Forelimb muscle (tissue), 1 donor: ENCODE measurements at places on chromosomes 16 and 17.

- DNase-seq = no peak
Observed at GRCh38 chr17:64146418-64147109, 16.6 kb upstream of the ERN1 start.

- no peak for DNase-seq
Observed at GRCh38 chr17:16973760-16974540, 2.0 kb upstream of the TNFRSF13B start.

GRCh38 chr17:56680676-56681075 is 87.2 kb downstream of the NOG start:
- DNase-seq = no peak

DNA sequence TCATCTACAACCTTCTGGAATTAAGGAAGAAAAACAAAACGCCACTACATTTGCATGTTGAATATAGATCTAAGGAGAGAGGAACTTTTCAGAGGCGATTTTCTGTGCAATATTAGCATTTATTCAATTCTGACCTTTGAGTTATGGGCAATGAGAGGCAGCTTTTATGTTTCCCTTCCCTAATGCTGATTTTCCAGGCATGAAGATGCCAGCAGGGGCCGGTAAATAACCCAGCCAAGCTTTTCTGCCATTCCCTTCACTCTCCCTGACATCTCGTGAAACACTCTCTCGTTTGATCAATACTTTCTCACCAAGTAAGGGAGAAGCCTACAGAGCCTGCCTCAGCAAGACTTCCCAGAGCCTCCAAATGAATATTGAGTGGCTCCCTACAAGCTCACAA is 470.5 kb upstream of the GOT2 start:
- no peak for DNase-seq

- no peak for DNase-seq
Observed at GRCh38 chr17:17612085-17613022, 20.8 kb upstream of the PEMT start.

DNA sequence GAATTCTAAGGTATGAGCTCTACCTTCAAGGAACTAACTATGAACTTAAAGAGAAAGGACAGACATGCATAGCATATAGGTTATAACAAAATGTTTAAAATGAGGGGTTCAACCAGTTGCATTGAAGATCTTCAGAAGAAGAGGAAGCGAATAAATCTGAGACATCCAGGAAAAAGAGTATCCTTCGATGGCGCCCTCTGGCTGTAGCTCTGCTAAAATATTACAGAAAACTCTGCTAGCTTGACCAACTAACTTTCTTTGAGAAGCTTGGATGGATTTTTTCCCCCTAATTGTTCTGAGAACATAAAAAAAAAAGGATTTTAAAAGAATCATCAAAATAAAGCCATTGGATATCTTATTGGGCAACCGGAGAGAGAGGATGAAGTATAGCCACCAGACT is 659.9 kb upstream of the SOX9 start:
- DNase-seq = no peak

GRCh38 chr17:41891135-41892020 is 26.2 kb upstream of the KLHL11 start:
- no peak for DNase-seq

- no peak for DNase-seq
Observed at GRCh38 chr16:29974291-29975133, 844 bp downstream of the TAOK2 start.

DNA sequence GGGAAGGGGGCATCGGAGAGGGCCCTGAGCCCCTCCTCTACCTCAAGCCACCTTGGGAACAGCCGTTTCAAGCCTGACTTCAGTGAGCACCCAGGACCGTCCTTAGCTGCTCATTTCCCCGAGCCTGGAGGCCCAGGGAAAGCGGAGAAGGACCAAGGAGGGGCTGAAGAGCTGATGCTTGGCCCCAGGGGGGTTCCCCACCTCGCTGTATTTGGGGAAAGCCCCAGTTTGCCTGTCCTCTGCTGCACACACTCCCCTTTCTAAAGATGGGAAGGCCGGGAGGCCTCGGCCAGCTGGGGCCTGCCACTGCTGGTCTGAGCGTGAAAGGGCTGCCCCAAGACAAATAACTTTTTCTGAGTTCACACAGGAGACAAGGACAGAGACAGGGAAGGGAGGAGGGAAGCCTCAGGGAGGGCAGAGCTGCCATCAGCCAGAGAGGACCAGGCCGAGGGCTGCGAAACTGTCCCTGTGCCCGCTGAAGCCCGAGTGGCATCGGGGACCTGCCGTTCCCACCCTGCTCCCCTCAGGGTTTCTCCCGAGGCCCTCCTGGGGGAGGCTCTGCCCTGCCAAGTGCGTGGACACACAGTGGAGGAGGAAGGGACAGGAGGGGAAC is 11.6 kb downstream of the ZACN start:
- no peak for DNase-seq

DNA sequence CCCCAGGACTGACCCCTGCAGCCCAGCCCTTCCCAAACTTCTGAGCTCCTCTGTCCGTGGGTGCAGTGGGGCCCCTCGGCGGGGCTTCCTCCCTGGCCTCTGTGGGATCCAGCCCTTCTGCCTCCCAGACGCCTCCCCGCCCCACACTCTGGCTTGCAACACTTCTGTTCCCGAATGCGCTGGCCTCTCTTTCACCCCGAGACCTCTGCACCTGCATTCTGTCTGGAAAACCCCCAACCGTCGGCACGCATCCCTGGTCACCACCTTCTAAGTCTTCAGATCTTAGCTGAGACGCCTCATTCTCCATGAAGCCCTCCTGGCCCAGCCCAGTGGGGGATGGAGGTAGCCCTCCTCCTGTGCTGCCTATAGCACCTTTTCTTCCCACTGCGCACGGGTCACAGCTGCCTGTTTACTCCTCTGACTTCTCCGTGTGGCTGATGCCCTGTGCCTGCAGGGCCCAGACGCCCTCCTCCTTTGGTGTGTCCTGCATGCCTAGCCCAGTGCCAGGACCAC is 26.4 kb downstream of the TMEM235 start:
- DNase-seq = no peak

DNA sequence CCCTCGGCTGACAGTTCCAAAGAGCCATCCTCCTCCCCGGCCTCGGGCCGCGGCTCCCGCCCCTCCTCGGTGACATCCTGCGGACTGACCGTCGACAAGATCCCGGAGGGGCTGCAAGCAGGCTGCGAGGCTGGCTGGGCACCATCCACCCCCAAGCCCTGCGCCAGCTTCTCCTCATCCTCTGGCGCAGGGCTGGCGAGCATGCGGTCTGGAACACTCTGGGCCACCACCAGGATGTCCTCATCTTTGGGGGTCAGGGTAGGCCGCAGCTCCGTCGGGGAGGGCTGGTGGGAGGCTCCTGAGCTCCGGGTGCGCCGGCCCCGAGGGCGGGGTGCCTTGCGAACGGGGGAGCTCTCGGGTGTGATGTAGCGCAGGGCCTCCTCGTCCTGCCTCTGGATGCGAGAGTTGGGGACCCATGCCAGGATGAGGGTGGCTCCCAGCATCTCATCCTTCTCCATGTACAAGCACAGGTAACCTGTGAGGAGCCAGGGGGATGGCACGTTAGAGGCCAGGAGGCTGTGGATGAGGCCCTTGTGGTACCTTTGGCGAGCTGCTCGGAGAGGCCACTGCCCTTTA is 25.3 kb downstream of the TBC1D16 start:
- DNase-seq = no peak

DNA sequence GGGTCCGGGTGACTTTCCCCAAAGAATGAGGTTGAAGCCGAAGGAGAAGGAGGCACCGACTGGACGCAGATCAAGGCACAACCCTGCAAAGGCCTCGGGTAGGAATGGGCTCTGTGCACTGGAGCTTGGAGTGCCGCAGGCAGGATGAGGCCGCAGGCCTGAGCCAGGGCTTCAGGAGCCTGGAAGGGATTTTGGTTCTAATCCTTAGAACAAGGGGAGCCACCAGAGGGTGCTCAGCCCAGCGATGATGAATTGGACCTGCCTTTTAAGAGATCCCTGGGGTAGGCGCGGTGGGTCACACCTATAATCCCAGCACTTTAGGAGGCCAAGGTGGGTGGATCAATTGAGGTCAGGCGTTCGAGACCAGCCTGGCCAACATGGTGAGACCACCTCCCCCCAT is 8.1 kb downstream of the CIBAR2 start:
- no peak for DNase-seq

- DNase-seq = no peak
Observed at GRCh38 chr17:1976000-1976682, 49.0 kb downstream of the RTN4RL1 start.

- DNase-seq = no peak
Observed at GRCh38 chr17:56880133-56880532, 33.7 kb downstream of the TRIM25 start.
